ENCODE measurements at places on chromosomes 12 and 14.
A peak's percentile ranks its signal among the peaks of the same experiment; 100 is the strongest.

- no peak overlapping the region for H3K4me3 ChIP-seq
- DNase-seq, result no peak
- no peaks in the 10 kb centered on the region for H3K27me3 ChIP-seq
- H3K4me1 ChIP-seq, result no peaks in the 10 kb centered on the region
- no peak overlapping the region for H3K27ac ChIP-seq
Observed at GRCh38 chr14:96564389-96564788, 62.2 kb downstream of the PAPOLA start.

DNA sequence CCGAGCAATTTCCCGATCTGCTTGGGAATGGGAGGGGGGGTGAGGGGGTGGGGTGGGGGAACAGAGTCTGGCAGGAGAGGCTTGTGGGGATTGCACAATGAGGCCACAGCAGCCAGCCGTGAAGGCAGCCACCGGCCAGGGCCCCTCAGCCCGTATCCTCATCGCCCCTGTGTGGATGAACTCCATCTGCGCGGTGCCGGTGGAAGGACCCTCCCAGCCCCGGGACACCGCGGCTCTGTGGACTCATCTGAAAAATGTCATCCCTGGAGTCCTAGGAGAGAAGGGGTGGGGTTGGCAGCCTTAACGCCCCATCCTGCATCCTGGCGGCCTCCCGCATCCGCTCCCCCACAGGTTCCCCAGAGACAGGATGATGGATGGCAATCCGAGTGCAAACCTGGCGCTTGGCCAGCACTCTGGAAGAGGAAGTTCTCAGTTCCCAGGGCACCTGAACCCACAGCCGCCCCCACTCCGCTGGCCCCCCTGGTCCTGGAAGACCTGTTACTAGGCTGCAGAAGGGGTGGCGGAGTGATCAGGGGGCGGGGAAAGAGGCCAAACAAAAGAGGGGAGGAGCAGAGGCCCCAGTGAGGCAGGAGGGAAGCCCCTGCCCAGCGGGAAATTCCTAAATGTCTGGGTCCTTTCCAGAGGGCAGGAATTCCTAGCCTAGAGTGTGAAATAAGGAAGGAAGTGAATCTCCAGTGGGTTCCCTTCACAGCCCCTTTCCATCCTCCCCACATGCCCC, 1.2 kb upstream of the TNFAIP2 start:
- H3K4me3 ChIP-seq, result peak overlapping the region; percentile 55
- DNase-seq, result peak; percentile 94
- H3K27ac ChIP-seq, result peak overlapping the region; percentile 90
- H3K36me3 ChIP-seq, result no peaks in the 10 kb centered on the region
- no peaks in the 10 kb centered on the region for H3K27me3 ChIP-seq

GRCh38 chr12:99151744-99152143, 495.8 kb upstream of the GARIN6 start:
- no peak overlapping the region for H3K27ac ChIP-seq
- no peak overlapping the region for H3K4me3 ChIP-seq
- H3K4me1 ChIP-seq, result no peaks in the 10 kb centered on the region
- DNase-seq, result no peak
- no peaks in the 10 kb centered on the region for H3K27me3 ChIP-seq

GRCh38 chr12:51678086-51678724, 87.2 kb downstream of the SCN8A start:
- no peaks in the 10 kb centered on the region for H3K36me3 ChIP-seq
- H3K4me1 ChIP-seq, result no peaks in the 10 kb centered on the region
- no peak for DNase-seq
- H3K4me3 ChIP-seq, result no peak overlapping the region

GRCh38 chr12:96034621-96035282, 635 bp downstream of the LTA4H start:
- H3K36me3 ChIP-seq, result no peaks in the 10 kb centered on the region
- DNase-seq, result peak; percentile 26
- H3K4me3 ChIP-seq, result peak overlapping the region; percentile 84
- H3K27ac ChIP-seq, result peak overlapping the region; percentile 95
- H3K27me3 ChIP-seq, result no peaks in the 10 kb centered on the region

Data from uterus (tissue), 4 donors.